ENCODE measurements at places on chromosomes 4 and X.

DNA sequence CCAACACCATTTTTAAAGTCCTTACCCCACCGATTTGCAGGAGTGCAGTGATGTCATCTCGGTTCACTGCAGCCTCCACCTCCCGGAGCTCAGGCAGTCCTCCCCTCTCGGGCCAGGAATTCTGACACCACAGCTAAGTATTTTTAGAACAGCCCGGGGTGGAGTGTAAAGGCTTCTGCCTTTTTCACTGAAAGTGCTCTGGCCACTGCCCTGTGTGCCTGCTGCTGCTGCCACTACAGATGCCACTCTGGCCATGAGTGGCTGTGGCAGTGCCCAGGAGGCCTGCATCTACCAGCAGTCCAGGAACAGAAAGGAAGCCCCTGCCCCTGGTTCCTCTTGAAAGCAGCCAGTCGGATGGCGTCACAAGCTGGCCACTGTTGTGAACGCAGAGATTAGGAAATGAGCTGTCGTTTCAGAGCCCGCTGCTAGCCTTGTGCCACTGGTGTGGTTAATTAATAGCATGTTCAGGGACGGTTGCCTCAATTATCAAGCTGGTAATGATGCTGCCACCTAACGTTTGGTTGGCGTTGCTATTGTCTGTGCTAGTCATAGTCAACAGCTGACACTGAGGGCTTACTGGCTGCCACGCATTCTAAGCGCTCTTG is 23.6 kb upstream of the TBC1D14 start:
- peak; percentile 70 for DNase-seq

DNA sequence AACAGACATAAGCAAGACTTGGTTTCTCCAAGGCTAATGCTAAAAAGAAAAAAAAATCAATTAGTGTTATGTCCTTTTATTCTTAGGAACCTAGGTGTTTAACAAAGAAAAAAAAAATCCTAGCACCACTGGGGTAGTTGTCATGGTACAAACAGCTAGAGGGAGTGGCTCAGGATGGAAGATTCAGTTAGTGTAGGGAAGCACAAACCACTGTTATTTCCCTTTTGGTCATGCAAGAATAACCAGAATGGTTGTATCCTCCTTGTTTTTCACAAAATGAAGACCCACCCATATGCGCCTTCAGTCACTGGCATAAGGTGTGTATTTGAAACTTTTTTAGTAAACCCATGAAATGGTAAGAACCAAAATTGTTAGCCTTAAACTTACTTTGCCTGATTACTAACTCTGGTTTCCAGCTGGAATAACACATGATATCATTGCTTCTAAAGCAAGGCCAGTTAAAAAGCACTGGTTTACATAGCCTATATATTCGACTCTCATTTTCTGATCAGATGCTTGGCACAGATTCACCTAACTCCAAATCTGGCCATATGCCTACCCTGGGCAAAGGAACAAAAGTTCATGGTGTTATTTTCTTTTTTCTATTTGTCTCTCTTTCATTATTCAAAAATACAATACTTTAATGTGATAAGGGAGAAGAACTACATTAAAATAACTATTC is 132.6 kb downstream of the SCFD2 start:
- DNase-seq: peak; percentile 47

- DNase-seq: no peak
Observed at GRCh38 chrX:19870710-19871490, 16.5 kb downstream of the SH3KBP1 start.

GRCh38 chr4:186806679-186807421 is 83.2 kb upstream of the FAT1 start:
- DNase-seq: no peak

DNA sequence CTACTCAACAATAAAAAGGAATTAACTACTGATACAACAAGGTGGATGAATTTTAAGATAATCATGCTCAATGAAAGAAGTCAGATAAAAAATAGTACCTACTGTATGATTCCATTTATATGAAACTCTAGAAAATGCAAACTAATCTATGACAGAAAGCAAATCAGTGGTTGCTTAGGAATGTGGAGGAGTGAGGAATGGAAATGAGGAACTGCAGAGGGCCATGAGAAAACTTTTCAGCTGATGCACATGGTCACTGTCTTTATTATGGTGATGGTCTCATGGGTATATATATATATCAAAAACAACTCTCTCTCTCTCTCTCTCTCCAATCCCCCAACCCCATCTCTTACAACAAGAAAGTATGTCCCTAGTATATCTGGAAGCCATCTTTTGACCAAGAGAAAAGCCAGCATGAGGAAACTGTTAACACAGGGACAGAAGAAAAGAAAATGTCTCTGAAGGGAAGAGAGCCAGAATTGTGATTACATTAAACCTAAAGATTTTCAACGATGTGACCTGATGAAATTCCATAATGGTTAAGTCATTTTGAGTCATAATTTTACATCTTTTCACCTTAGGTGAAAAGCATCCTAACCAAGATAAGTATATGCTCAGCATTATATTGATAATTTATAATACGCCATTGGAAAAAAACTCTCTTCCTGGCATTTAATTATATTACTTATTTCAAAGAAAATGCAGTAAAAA is 8.5 kb upstream of the NFKB1 start:
- no peak for DNase-seq

DNA sequence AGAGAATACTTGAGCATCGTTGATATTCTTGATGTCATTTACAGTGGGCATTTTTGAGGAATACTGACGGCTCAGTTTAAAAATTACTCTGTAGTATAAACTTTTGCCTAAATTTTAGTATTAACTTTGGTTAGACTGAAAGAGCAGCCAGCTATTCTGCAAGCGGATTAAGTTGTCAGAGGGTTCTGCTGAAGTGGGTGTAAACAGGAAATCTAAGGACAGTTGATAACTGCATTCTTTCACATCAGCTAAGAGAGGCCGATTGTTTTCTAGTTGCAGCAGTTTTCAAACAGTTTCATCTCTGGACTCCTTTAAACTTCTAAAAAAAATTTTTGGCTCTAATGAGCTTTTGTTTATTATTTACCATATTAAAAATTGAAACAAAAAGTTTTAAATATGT is 149.6 kb downstream of the RAPGEF2 start:
- no peak for DNase-seq

- no peak for DNase-seq
Observed at GRCh38 chr4:85600501-85600900, 125.6 kb downstream of the ARHGAP24 start.
